ENCODE measurements at places on chromosomes 7 and 10.

DNA sequence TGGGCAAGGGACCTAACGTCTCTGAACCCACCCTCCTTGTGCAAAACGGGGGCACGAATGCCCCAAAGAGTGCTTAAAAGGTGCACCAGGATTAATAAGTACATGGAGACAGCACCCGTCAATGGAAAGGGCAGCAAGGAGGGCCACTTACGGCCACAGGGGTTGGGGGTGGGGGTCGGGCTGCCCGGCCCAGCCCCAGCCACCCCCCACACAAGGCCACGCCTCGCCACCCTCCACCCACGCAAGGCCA is 213.4 kb downstream of the MAD1L1 start:
- no peak for DNase-seq

DNA sequence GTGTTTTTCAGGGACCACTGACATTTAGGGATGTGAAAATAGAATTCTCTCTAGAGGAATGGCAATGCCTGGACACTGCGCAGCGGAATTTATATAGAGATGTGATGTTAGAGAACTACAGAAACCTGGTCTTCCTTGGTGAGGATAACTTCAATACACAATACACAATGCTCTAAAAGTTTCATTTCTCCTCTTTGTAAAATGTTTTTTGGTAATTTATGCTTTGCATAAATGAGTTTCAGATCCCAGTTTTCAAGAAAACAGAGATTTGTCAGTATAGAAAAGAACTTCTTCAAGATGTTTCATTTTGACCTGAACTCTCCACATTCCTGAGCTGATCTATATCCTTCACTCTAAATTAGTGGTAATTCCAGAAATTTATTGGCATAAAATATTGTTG is 14.2 kb downstream of the ZNF92 start:
- DNase-seq = no peak

GRCh38 chr10:88886557-88886956 is 6.5 kb downstream of the STAMBPL1 start:
- DNase-seq = no peak

- DNase-seq = no peak
Measured at GRCh38 chr7:13793926-13794325, 195.5 kb downstream of the ETV1 start.

GRCh38 chr7:20440472-20441105 is 109.9 kb downstream of the ITGB8 start:
- no peak for DNase-seq

All from muscle of back (tissue), 13 donors.